Activated CD8-positive, alpha-beta memory T cell treated with anti-CD3 and anti-CD28 coated beads for 48 hours (primary cell): ENCODE measurements at places on chromosomes 1 and 21.

GRCh38 chr1:209767096-209767495 is 11.2 kb downstream of the TRAF3IP3 start:
- DNase-seq = no peak

DNA sequence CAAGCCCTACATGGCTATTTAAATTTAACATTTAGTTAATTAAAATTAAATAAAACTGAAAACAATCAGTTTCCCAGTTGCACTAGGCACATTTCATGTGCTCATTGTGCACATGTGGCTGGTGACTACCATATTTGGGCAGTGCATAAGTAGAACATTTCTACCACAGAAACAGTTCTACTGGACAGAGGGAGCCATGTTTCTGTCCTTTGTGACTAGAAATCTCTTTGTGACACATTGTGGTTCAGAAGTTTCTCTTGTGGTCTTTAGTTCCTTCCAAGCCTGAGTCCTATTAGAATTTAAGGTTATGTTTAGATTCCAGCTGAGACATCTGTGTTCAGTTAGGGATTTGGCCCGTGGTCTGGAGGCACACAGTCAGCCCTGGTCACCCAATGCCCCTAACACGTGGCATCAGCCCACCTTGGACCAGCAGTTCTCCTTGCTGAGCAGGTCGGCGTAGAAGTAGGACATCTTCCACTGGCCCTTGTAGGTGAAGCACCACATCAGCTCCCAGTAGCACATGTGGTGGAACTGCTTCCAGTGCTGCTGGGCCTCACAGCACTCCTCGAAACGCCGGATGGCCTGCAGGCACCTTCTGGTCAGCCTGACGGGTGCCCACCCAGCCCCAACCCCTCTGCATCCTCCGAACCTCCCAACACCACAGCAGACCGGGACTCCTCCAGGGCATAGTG is 29.1 kb downstream of the TTC39A start:
- no peak for DNase-seq

GRCh38 chr1:183164340-183164739 is 21.7 kb upstream of the LAMC2 start:
- DNase-seq = no peak

GRCh38 chr1:84833194-84833593 is 59.8 kb downstream of the LPAR3 start:
- no peak for DNase-seq

- no peak for DNase-seq
Observed at GRCh38 chr1:38997034-38997900, 6.2 kb downstream of the AKIRIN1 start.

DNA sequence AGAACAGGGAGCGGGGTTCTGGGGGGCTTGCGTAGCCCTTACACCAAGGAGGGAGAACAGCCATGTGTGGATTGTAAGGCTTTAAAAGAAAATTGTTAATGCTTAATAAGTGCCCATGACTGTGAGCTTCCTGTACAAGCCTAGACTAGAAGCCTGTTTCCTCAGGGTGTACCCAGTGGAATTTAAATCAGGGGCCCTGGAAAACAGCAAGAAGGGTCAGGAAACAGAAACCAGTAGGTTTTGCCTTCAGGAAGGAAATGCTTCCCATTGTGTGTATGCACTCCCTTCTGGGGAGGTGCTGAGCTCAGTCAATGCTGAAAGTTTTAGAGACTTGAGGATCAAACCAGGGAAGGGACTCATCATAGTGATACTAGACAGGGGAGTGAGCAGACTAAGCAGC is 12.7 kb downstream of the UTP11 start:
- no peak for DNase-seq

DNA sequence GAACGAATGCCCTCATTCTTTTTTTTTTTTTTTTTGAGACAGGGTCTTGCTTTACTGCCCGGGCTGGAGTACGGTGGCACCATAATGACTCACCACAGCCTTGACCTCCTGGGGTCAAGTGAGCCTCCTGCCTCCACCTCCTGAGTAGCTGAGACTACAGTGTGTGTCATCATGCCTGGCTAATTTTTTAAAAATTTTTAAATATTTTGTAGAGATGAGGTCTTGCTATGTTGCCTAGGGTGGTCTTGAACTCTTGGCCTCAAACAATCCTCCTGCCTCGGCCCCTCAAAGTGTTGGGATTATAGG is 69.4 kb downstream of the ALG14 start:
- no peak for DNase-seq

DNA sequence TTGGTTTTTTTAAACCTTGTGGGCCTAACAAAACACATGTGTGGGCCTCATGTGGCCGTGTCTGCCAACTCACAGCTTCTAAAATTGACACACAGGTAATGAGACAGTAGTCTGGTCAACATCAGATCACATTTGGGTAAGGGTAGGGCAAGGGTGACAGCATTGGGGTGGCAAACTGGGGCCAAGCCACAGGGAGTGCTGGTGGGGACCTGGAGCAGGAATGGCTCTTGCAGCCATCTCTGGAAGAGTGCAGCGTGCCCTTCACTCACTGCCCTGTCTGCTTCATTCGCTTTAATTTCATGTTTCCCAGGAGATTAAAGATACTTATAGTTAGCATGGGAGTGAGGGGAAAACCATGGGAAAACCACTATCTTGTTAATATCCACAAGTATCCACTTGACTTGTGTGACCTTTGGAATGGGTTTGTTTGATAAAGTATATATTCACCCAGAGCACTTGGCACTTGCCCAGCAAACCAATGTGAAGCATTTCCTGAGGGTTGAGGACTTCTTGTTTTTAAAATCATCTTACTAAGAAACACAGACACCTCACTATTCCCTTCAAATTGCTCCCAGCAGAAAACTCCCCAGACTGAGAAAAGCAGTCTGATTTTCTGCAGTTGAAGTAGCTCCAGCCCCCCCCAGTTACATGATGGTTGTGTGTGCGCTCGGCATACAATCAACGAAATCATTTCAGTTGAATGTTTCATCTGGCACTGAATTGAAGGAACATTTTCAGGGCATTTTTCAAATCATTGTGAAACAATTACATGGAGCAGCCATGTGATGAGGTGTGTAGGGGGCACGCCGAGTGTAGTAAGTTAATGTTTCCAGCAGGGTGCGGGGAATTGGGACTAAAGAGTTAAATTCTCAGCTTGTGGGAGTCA is 175.7 kb downstream of the VPS13D start:
- DNase-seq = no peak

GRCh38 chr21:27674041-27674615 is 707.2 kb upstream of the ADAMTS5 start:
- no peak for DNase-seq

DNA sequence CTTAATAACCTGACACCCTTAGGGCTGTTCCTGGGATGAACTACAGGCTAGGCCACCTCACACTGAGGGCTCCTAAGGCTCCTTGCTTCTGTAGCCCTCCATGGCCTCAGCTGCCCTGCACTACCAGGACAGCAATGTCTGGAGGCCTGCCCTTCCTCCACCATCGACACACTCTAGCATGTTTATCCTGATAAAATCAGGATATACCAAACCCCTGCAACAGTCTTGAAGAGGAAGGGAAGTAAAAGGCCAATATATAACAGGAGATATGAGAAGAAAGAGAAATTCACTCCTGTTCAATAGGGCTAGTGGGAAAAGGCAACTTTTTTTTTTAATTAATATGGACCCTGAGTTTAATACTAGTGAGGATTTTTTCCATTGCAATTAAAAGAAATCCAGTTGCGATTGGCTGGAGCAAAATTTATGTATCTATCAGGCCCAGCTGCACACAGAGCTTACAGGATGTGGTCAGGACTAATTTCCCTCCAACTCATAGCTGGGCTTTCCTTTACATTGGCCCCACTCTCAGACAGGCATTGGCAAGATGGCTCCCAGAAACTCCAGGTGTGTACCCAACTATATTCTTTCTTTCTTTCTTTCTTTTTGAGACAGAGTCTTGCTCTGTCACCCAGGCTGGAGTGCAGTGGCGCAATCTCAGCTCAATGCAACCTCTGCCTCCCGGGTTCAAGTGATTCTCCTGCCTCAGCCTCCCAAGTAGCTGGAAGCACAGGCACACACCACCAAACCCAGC is 13.5 kb upstream of the ATP2B4 start:
- DNase-seq = no peak

- no peak for DNase-seq
Observed at GRCh38 chr1:161737625-161738024, 12.0 kb upstream of the DUSP12 start.

DNA sequence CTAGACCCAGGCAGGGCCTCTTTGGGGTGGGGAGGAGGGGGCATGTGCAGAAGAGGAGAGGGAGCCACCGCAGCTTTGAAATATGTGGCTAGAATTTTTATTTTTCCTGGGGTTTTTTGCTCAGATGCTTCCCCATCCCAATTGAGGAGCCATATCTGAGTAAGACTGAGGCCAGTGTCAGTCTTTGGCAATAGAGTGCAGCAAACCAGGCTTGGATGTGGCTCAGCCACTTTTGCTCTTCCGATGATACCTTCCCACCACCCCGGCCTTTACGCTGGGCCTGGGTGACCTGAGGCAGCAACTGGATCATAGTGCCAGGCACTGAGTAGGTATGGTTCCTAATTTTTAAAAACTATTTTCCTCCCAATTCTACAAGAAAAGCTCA is 36.9 kb downstream of the KIAA1614 start:
- DNase-seq = no peak

DNA sequence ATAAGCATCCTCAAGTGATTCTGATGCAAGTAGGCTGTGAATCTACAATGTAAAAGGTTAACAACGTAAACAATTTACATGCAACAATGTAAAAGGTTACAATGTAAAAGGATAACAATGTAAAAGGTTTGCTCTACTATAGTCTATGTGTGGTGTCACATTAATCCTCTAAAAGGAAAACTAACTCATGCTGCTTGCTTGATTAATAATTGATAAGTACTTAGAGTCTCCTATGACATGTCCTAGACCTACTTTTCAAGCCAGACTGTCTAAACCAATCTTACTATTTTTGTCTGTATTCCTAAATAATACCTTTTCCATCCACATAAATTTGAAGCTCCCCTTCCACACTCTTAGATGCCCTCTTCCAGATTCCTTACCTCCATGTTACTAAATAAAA is 606.8 kb downstream of the LTN1 start:
- no peak for DNase-seq

- no peak for DNase-seq
Observed at GRCh38 chr1:241202401-241202800, 154.6 kb downstream of the RGS7 start.

- no peak for DNase-seq
Observed at GRCh38 chr1:228154670-228155571, 5.2 kb downstream of the GJC2 start.

- DNase-seq = no peak
Observed at GRCh38 chr21:38228115-38228514, 28.7 kb upstream of the KCNJ15 start.

DNA sequence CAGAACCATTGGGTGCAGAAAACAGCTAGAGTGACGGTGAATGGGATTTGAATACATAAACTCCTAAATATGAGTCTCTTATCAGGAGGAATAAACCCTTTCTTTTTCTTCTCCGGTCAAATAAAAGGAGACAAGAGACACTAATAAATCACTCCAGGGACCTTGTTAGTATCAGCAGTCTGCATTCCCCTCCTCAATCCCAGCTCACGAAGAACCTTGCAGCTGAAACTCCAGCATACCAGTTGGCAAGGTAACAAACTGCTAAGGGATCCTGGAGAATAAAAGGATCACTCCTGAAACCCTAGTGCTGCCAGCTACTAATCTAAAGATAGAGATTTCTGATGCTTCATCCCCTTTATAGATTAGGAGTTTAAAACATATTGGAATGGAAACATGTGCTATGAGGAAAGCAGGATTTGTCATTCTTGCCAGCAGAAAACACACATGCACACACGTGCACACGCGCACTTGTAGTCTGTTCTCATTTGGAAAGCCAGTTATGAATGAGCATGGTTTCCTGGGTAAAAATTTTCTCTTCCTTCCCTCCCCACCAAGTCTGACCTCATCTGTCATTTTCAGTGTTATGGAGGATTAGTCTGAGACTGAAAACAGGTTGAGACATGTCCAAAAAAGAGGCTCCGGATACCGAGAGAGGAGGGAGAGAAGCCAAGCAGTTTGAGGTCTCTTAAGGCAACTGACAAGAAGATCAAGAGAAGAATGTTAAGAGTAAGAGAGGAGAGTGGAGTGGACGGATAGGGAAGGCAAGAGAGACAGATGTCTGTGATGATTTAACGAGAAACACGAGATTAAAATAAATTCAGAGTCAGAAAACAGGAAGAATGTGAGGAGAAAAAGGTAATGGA is 10.9 kb downstream of the IER5 start:
- DNase-seq = no peak

DNA sequence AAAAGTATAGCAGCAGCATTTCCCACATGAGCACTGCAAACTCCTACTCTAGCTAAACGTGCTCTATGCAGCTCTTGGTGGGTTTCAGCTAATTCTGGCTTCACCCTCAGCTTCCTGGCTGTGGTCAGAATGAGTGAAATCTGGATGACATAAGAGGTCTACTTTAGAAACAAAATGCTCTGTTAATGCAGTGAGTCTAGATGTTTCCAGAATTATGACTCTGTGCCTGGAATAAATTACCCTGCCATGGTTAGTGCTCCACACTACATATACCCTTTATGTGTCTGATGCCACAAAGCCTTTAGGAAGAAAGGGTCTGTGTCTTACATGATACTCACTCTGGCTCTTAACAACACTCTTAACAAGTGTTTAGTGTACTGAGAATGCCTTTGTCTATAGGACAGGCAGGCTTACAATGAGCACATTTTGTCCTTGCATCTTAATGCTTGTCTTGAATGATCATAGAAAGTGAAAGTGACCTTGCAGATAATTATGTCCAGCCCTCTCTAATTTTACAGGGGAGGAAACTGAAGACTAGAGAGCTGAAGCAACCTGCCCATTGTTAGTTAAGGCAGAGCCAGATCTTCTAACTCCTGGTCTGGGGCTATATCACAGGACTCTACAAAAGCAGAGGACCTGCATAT is 9.2 kb downstream of the S100A10 start:
- no peak for DNase-seq

- DNase-seq = peak; percentile 23
Observed at GRCh38 chr1:93847811-93848288, 31.2 kb downstream of the DNTTIP2 start.

- DNase-seq = no peak
Observed at GRCh38 chr1:58765441-58765840, 18.4 kb downstream of the JUN start.

- DNase-seq = no peak
Observed at GRCh38 chr1:83931658-83932253, 67.2 kb downstream of the TTLL7 start.

GRCh38 chr1:212754193-212754592 is 37.4 kb downstream of the NSL1 start:
- no peak for DNase-seq

GRCh38 chr1:46613661-46614603 is 2.7 kb downstream of the MOB3C start:
- DNase-seq = no peak

DNA sequence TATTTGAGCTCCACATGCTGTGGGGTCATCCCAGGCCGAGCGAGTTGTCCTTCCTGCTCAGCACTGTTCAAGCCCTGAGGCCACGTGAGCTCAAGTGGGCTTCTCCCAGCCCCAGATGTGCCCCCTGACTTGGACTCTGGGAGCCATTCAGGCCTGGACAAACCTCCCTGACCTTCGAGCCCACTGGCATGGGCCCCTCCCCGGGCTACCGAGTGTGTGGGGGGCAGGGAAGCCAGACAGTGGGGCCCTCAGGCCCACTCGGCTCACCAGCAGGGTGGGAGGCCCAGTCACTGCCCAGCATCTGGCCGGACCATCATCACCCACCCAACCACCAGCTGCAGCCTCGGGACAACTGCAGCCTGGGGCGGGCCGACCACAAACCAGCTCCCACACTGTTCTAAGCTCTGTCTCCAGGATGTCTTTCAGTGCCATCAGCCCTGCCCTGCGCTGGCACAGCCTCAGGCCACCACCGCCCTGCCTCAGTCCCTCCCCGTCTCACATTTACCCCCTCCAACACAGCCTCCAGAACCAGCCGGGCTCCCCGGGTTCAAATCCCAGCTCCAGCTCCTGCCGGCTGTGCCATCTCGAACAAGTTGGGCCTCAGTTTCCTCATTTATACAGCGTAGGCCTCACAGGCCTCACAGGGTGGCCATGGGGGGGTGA is 20.9 kb upstream of the PLEKHG5 start:
- DNase-seq = no peak
